Right cardiac atrium (tissue), 5 donors: ENCODE measurements at places on chromosomes 5 and 9. TPM values are rescaled to one million over a fixed set of nuclear protein-coding genes. Genes with fewer than 3 reads are reported as not detected.

The PTGR1 gene
- 22.4 TPM for polyA plus RNA-seq

The SPATA31C1 gene
- not detected for polyA plus RNA-seq

The CAMSAP1 gene
- 10.0 TPM for polyA plus RNA-seq

The PNPLA7 gene
- polyA plus RNA-seq, result 5.5 TPM

The PDZD2 gene
- 40.4 TPM for polyA plus RNA-seq

The GFPT2 gene
- polyA plus RNA-seq, result 5.7 TPM
